Upper lobe of left lung (tissue), 6 donors: ENCODE measurements at places on chromosomes 12 and 14. TPM values are rescaled to one million over a fixed set of nuclear protein-coding genes. Genes with fewer than 3 reads are reported as not detected.

GRCh38 chr12:102543494-102544485 lies 63.4 kb upstream of the IGF1 start:
- H3K27me3 ChIP-seq, result no peaks in the 10 kb centered on the region
- H3K27ac ChIP-seq, result no peak overlapping the region
- H3K36me3 ChIP-seq, result no peaks in the 10 kb centered on the region
- DNase-seq, result no peak
- no peak overlapping the region for H3K4me3 ChIP-seq

DNA sequence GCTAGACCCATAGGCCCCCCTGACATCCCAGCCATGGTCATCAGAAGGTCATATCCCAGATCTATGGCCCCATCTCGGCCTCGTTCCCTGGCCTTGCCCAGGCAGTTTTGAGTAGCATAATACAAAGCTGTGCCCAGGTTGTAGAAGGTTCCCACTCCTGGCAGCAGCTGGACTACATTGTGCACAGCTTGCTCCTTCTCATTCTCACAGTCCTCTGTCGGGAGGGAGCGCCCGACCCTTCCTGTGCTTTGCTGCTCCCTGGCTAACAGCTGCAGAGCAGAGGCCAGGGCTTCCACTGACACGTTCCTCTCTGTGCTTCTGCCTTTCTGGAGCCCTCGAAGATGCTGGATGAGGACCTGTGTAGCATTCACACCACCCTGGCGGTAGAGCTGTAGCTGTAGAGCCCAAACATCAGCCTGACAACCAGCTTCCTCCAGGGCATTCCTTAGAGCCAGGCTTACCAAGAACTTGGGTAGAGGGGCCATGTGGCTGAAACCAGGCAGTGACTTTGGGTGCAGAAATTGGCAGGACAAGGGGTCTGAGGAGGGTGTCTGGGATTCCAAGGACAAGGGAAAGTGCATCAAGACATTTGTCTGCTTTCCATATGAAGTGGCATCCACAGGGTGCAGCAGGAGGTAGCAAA lies 1.0 kb downstream of the APOF start:
- no peak overlapping the region for H3K4me3 ChIP-seq
- no peaks in the 10 kb centered on the region for H3K27me3 ChIP-seq
- DNase-seq, result no peak
- peaks cover 22% of the 10 kb centered on the region for H3K4me1 ChIP-seq

GRCh38 chr12:97503073-97503855 lies 40.7 kb downstream of the RMST start:
- no peak for DNase-seq
- H3K36me3 ChIP-seq, result no peaks in the 10 kb centered on the region
- H3K27me3 ChIP-seq, result no peaks in the 10 kb centered on the region
- no peak overlapping the region for H3K27ac ChIP-seq
- no peaks in the 10 kb centered on the region for H3K4me1 ChIP-seq

The NAA25 gene
- 15.0 TPM for total RNA-seq

The TIMELESS gene
- 9.1 TPM for total RNA-seq
